Left ventricle myocardium inferior (tissue), 1 donor: ENCODE measurements at places on chromosomes 6 and 20. TPM values are rescaled to one million over a fixed set of nuclear protein-coding genes. Genes with fewer than 3 reads are reported as not detected.

The PRND gene
- total RNA-seq, result not detected

- H3K27me3 ChIP-seq, result no peaks in the 10 kb centered on the region
- no peak for DNase-seq
- no peak overlapping the region for H3K4me3 ChIP-seq
- no peaks in the 10 kb centered on the region for H3K4me1 ChIP-seq
Observed at GRCh38 chr6:35425284-35425683, 26.9 kb upstream of the FANCE start.

GRCh38 chr6:127582777-127583462 is 5.9 kb downstream of the C6orf58 start:
- H3K27me3 ChIP-seq, result no peaks in the 10 kb centered on the region
- no peaks in the 10 kb centered on the region for H3K4me1 ChIP-seq
- H3K27ac ChIP-seq, result no peak overlapping the region
- no peaks in the 10 kb centered on the region for H3K36me3 ChIP-seq
- DNase-seq, result no peak

GRCh38 chr6:3619800-3620199 is 131.7 kb downstream of the PXDC1 start:
- no peaks in the 10 kb centered on the region for H3K36me3 ChIP-seq
- H3K27ac ChIP-seq, result no peak overlapping the region
- H3K4me1 ChIP-seq, result no peaks in the 10 kb centered on the region
- H3K27me3 ChIP-seq, result peaks cover 62% of the 10 kb centered on the region

GRCh38 chr20:50710492-50711063 is 19.2 kb upstream of the RIPOR3 start:
- H3K4me3 ChIP-seq, result no peak overlapping the region
- H3K4me1 ChIP-seq, result peaks cover 8% of the 10 kb centered on the region
- no peak overlapping the region for H3K27ac ChIP-seq
- H3K36me3 ChIP-seq, result no peaks in the 10 kb centered on the region
- peaks cover 2% of the 10 kb centered on the region for H3K27me3 ChIP-seq
- DNase-seq, result no peak
